ENCODE measurements at places on chromosomes 4 and X.

DNA sequence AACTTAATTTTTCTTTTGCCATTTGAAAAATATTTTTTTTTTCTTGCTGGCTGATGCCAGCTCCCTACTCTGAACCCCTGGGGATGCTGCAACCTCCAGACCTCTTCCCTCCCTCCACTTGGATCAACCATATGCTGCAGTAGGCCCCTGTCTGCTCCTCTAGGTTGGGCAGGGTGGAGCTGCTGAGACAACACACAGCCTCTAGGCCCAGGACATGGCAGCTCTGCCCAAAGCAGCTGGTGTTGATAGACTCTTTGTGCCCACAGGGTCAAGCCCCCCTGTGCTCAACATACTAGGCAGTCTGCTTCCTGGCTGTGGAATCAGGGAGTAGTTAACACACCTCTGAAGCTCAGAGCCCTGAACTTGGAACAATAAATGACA is 19.9 kb upstream of the CLNK start:
- DNase-seq, result no peak

DNA sequence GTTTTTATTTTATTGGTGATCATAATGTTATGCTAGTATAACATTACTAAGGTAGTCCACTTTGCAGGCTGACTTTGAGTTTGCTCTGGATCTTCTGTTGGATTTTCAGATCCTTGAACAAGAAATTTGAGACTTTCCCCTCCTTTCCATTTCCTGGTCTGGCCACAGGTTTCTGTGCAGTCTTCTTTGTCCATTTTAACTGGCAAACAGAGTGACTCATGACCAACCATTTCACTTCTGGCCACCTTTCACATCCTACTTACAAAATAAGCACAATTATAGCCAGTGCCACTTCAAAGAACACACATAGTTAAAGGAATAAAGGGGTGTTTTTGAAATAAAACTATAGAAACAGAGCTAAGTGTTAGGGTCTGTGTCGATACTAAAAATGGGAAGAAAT is 8.4 kb downstream of the ANK2 start:
- DNase-seq, result no peak

DNA sequence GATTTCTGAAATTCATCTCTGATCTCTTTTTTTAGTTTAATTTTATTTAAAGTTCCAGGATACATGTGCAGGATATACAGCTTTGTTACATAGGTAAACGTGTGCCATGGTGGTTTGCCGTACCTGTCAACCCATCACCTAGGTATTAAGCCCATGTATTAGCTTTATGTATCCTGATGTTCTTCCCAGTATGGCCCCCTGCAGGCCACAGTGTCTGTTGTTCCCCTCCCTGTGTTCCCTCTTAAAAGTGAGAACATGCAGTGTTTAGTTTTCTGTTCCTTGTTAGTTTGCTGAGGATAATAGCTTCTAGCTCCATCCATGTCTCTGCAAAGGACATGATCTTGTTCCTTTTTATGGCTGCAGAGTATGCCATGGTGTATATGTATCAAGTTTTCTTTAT is 153.2 kb downstream of the RAPGEF2 start:
- DNase-seq, result no peak

GRCh38 chr4:84231539-84232055 is 267.5 kb downstream of the NKX6-1 start:
- no peak for DNase-seq

DNA sequence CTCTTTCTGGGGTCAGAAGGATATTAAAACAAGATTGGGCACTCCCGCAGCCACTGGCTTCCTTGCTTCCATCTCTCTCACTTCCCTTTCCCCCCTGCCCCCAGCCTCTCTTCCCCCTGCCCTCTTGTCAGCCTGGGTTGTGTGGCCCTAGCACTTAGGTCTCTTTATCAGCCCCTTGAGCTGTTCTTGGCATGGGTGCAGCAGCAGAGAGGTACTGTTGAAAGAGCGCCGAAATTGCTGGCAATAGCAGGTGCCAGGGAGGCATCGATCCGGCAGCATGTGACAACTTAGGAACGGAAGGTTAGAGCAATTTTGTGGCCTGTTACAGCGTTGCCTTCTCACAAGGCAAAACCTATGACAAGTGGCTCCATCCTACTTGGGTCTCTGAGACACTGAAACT is 333.1 kb upstream of the IGFBP7 start:
- DNase-seq, result no peak

GRCh38 chr4:90152024-90152423 is 24.8 kb downstream of the CCSER1 start:
- no peak for DNase-seq
